ENCODE measurements at places on chromosomes 6 and 20. TPM values are rescaled to one million over a fixed set of nuclear protein-coding genes. Genes with fewer than 3 reads are reported as not detected.

The TRIM10 gene
- total RNA-seq, result not detected

The BMP6 gene
- 2.8 TPM for total RNA-seq

The NKX2-2 gene
- total RNA-seq, result not detected

The JPH2 gene
- total RNA-seq, result 18.1 TPM

The TSHZ2 gene
- 0.72 TPM for total RNA-seq

The ENPP5 gene
- total RNA-seq, result 1.4 TPM

- no peak for DNase-seq
- H3K27me3 ChIP-seq, result no peaks in the 10 kb centered on the region
- H3K4me1 ChIP-seq, result peaks cover 4% of the 10 kb centered on the region
- H3K27ac ChIP-seq, result no peak overlapping the region
These were observed 7.9 kb downstream of the SNX14 start for GRCh38 chr6:85585741-85586140.

DNA sequence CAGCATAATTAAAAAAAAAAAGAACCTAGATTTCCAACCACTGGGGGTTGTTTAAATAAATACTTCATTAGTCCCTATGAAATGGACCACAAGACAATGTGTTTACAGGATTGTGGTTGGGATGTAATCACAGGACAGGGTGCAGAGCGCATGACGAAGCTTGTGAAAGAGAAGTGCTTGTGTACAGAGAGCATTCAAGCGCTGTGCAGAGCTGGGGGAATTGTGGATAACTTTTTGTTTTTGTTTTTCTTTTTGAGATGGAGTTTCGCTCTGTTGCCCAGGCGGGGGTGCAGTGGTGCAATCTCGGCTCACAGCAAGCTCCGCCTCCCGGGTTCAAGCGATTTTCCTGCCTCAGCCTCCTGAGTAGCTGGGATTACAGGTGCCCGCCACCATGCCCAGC is 22.3 kb downstream of the LAMA5 start:
- peaks cover 5% of the 10 kb centered on the region for H3K36me3 ChIP-seq
- no peaks in the 10 kb centered on the region for H3K27me3 ChIP-seq
- peak; percentile 41 for DNase-seq
- peaks cover under 1% of the 10 kb centered on the region for H3K4me1 ChIP-seq
- H3K4me3 ChIP-seq, result no peak overlapping the region
- H3K27ac ChIP-seq, result no peak overlapping the region

DNA sequence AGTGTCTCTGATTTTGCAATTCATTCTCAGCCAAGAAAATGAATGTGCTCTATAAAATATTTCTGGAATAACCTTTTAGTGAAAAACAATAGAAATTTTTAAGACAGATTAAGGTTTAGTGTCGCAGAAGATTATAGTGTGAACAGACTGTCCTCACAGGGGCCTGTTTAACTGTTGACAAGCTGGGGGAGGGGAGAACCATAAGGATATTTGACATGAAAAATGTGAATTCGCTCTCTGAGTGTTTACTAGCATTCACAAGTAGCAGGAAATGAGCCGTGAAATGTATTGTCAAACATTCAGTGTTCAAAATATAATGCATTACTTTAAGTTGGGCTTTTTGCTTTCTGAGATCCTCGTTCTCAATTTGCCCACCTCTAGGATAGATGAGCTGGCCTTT is 134.8 kb upstream of the TSHZ2 start:
- no peak overlapping the region for H3K27ac ChIP-seq
- no peaks in the 10 kb centered on the region for H3K36me3 ChIP-seq
- no peak for DNase-seq
- no peaks in the 10 kb centered on the region for H3K4me1 ChIP-seq
- H3K4me3 ChIP-seq, result no peak overlapping the region

DNA sequence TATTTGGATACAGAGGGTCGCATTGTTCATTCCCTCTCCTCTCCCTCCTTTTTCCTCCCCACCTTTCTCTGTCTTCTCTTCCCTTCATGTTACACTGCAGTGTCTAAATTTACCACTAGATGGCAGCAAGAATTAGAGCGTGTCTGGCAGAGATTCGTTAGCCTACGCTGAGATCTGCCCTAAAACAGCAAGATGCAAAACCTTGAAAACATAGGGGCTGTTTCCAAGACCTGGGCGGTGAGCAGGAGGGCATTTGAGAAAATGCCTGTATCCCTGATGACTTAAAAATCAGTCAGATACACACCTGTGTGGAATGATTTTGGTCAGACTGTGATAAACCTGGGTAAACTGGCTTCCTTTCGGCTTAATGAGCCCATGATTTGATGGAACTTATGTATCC is 101.5 kb upstream of the ISM1 start:
- H3K4me1 ChIP-seq, result no peaks in the 10 kb centered on the region
- H3K27ac ChIP-seq, result no peak overlapping the region
- H3K27me3 ChIP-seq, result no peaks in the 10 kb centered on the region
- H3K36me3 ChIP-seq, result no peaks in the 10 kb centered on the region

DNA sequence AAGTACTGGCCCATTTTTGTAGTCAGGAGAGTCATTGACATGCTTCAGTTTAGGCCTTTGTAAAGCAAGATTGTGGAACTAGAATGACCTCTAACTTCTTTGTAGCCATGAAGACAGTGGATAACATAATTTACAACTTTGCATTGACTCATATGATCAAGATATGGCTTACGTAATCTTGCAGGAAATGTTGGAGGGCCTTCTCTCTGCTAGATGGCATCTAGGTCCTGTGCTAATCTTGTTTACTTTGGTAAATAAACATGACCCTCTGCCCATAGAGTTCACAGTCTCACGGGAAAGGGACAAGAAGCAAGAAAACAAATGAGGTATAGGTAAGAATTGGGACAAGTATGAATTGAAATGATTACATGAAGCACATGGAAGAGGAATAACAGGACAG is 355.2 kb upstream of the ARID1B start:
- no peak for DNase-seq
- no peak overlapping the region for H3K4me3 ChIP-seq
- H3K4me1 ChIP-seq, result peaks cover 22% of the 10 kb centered on the region
- no peaks in the 10 kb centered on the region for H3K27me3 ChIP-seq
- H3K27ac ChIP-seq, result no peak overlapping the region

GRCh38 chr6:78867020-78867369 is 356 bp upstream of the IRAK1BP1 start:
- no peak for DNase-seq
- H3K36me3 ChIP-seq, result no peaks in the 10 kb centered on the region
- peak overlapping the region; percentile 43 for H3K27ac ChIP-seq

Data from astrocyte (in vitro differentiated cells and primary cell).